ENCODE measurements at places on chromosomes 1 and 21.

GRCh38 chr1:246768403-246769020, 44.3 kb downstream of the SCCPDH start:
- DNase-seq, result no peak

DNA sequence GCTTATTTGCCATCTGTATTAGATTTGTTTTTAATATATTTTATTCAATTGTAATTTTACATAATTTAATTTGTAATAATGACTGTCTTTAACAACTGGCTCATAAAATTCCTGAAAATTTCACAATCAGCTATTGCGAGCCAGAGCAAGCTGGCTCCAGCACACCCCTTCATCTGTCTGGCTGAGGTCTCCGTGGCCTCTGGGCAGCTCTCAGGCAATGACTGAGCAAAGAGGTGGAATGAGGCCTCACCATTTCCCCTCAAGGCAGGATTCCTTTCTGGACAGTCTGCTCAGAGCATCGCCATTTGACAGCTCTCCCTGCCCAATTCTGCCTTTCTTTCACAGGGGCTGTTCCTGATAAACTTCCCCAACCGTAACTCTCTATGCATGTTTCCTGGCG, 5.8 kb upstream of the KANK4 start:
- no peak for DNase-seq

DNA sequence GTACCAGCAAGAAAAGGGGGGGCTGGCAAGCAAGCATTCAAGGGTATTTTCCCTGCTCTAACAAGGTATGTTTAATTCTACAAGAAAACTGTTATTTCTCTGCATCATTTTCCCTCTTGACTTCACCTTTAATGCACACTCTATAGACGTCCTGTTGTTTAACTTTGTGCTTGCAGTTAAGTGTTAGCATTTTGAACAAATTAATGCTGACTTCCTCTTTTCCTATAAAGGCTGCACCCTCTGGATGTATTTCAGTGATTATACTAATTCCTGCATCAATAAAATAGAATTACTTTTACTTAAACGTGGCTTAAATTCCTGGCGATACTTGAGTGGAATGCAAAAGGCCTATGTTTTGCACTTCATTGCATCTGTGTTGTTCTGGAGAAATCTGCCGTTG, 183.3 kb downstream of the KCNJ6 start:
- no peak for DNase-seq

- DNase-seq, result no peak
Measured at GRCh38 chr1:40064797-40065499, 24.4 kb downstream of the CAP1 start.

GRCh38 chr1:95233319-95233736, 682 bp upstream of the RWDD3 start:
- DNase-seq, result peak; percentile 3

DNA sequence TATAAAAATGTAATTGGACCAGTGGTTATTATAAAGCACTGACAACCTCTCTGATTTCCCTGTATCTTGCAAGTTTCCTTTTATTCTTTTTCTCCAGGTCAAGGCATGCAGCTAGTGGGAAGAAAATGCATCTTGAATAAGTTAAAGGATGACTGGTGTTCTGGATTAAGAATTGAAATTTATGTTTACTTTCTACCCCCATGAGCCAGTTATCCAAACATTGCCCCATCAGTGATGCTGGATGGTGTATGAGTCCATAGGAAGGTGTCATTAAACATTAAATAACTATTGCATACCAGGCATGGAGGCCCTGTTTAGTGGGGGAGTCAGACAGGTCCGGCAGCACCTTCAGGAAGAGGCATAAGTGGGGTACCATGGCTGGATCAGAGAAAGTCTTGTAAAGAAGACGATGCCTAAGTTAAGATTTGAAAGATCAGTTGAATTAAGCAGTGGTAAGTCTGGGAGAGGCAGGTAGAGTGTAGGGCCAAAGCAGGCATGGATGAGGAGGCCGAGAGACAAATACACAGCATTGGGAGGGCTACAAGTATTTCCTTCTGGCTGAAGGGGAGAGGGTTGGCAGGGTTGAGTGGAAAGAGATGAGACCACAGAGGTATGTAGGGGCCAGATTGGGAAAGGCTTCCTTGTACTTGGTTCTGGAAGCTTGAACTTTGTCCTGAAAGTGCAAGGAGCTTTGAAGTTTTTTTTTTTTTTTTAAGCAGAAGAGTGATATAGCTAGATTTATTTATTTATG, 5.7 kb downstream of the SZRD1 start:
- no peak for DNase-seq

DNA sequence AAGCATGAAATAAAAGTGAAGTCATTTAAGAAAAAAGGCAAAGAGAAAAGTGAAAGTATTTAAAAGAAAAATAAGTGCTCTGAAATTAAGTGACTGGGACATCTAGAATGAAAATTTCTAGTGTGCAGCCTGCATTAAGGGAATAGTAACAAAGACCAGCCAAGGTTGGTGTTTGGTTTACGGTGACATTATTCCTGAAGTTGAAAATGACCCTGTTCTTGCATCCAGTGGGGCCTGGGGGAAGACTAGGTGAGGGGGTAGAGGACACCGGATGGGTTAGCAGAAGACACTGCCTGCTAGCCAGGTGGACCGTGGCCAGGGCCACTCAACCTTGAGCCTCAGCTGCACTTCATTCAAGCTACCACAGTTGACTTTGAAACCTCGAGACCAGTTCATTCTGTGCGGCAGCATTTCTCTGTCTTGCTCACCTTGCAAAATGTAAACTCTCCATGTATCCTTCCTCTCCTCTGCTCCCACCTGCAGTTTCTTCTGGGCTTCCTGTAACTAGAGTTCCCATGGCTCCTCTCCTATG, 14.3 kb upstream of the KCNK1 start:
- no peak for DNase-seq

- DNase-seq, result no peak
Measured at GRCh38 chr1:174837386-174837785, 162.4 kb upstream of the CACYBP start.

- DNase-seq, result no peak
Measured at GRCh38 chr1:220747437-220748088, 559 bp upstream of the MTARC2 start.

DNA sequence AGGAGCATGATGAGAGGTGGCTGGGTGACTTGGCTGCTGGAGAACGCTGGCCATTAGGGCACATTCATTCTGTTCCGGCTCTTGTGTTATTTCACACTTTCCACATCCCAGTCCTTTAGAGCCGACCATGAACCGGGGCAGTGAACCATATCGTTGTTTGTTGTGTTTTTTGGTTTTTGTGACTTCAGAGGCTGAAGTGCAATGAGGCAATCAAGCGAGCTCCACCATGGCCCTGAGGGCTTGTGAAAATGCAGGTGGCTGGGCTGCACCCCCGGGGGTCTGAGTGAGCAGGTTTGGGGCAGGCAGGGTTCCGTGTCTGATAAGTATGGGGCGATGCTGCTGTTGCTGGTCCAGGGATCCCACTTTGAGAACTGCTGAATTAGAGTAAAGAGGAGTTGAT, 23.7 kb downstream of the ABCG1 start:
- no peak for DNase-seq

DNA sequence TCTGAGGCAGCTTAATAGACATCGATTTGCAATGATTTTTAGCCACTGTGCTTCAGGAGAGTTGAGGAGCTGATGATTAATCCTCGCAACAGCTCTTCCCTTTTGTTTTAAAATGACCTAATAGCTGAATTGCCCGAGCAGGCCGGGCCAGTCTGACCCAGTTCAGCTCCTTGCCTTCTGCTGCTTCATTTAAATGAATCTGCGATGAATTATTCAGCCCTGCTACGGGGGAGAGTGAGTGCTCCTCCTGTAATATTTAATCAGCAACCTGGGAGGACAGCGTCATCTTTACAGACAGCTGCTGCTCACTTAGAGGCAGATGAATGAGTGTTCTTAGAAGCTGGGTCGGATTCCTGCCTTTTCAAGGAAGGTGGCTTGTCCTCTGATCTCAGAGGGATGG, 325.1 kb downstream of the CAMTA1 start:
- DNase-seq, result no peak

DNA sequence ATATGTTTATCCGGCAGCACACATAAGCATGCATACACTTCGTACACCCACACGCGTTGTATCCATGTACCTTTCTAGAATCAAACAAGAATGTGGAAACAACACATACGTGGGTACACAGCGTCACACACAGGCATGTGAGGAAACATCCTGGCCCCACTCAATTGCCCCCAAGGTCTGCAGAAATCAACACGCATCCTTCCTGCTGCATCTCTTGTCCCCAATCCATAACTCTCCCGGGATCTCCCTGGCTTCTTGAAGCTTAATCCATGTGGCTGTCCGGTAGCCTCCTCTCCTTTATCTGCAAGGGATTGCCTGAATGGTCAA, 5.5 kb upstream of the TBX15 start:
- no peak for DNase-seq

DNA sequence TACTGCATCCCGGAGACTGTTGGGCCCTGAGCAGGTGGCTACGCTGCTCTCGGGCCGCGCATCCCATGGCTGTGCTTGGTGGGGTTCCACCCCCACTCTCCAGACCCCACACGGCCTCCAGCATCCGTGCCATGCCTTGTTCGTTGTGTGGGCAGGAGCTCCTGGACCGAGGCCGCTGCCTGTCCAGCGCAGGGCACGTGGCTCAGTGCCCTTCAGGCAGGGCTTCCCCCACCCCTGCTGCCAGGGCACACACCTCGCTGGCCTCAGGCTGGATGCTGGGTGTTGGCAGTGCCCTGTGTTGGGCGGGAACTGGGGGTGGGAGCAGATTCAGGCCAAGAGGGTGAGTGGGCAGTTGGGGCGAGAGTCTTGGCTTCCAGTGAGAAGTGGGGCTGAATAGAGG, 9.9 kb downstream of the PRKCZ start:
- no peak for DNase-seq

GRCh38 chr1:183129921-183130690, 56.0 kb upstream of the LAMC2 start:
- DNase-seq, result no peak

GRCh38 chr1:43910343-43910742, 23.3 kb upstream of the ARTN start:
- DNase-seq, result no peak

DNA sequence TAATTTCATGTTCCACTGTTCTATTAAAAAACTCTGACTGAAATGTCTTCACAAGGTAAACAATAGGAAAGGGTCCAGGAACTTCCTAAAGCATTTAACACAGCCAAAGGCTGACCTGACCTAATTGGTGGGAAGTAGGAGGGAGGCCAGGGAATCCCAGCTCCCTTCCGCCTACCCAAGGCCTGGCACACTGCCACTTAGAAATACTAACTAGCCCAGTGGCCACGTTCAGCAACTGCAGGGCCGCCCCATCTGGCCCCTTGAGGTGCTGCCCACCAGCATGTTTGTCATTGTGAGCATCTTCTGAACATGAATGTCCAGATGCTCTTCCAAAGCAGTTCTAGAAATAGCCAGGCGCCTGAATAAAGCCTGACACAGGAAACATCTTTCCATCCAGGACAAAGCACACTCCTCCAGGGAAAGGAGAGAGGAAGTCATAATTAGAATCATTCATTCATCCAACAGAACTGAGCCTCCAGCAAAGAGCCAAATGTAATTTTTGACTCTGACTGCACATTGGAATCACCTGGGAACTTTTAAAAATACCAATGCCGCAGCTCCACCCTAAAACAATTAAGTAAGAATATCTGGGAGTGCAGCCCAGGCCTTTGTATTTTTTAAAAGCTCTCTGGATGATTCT, 44.6 kb upstream of the BCL9 start:
- no peak for DNase-seq

- no peak for DNase-seq
Measured at GRCh38 chr1:202282025-202282371, 59.7 kb downstream of the UBE2T start.

- no peak for DNase-seq
Measured at GRCh38 chr1:60895701-60896100, 186.7 kb upstream of the NFIA start.

GRCh38 chr1:46300673-46301405, 2.6 kb downstream of the LRRC41 start:
- no peak for DNase-seq

- DNase-seq, result no peak
Measured at GRCh38 chr1:153430561-153430960, 14.2 kb downstream of the S100A7A start.

- DNase-seq, result no peak
Measured at GRCh38 chr1:88741413-88741812, 57.3 kb downstream of the PKN2 start.

- no peak for DNase-seq
Measured at GRCh38 chr1:178057912-178058534, 35.9 kb upstream of the RASAL2 start.

GRCh38 chr21:38699048-38699447, 106.7 kb upstream of the ETS2 start:
- no peak for DNase-seq

DNA sequence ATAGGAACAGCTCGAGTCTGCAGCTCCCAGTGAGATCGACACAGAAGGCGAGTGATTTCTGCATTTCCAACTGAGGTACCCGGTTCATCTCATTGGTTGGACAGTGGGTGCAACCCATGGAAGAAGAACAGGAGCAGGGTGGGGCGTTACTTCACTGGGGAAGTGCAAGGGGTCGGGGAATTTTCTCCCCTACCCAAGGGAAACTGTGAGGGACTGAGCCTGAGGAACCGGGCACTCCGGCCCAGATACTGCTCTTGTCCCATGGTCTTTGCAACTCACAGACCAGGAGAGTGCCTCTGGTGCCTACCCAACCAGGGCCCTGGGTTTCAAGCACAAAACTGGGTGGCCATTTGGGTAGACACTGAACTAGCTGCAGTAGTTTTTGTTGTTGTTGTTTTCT, 307.1 kb downstream of the AMY1C start:
- no peak for DNase-seq

DNA sequence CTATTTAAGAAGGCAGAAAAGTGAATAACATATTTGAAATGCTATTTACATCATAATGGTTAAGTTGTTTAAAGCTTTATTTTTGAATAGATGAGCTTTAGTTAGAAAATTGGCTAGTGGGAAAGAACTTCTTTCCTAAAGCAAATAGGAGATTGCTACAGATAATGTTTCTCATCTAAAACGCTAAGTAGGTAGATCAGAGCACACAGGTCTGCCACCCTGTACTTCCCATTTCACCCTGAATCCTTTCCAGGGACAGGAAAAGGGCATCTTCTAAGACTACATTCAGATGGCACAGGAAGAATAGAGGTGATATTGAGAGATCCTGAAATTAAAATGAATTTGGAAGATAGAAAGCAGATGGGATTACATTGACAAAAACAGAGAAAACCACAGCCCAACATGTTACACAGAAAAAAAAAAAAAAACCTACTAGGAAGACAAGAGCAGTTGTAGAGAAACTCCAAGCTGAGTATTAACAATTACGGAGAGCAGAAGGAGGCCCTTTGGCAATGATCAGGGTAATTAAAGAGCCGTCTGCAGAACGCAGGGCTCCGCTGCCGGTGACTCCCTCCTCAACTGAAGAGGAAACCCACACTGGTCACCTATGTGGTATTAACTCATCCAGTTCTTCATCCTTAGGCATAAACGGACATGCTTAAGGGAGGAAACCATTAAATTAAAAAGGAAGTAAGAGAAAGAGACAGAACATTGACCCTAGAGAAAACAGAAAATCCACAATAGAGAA, 53.6 kb upstream of the MAP10 start:
- DNase-seq, result no peak

DNA sequence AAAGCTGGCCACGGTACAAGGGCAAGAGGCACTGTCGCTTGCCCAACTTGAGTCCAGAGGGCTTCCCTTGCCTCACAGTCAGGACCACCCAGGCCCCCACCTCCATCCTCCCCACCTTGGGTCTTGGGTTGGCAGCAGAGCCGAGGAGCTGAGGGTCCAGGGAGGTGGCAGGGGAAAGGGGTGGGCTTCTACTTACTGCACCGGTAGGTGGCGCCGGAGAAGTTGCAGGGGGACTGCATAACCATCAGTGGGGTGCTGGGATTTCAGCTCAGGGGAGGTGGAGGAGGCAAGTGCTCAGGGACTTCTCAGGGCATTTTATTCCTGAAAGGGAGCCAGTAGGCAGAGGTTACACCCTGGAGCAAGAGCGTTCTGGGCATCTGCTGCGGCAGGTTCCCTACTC, 44.0 kb downstream of the TRIM62 start:
- DNase-seq, result peak; percentile 37

Data from CD4-positive, alpha-beta T cell treated with Interferon alpha-2 for 1 hour (primary cell).